ENCODE measurements at places on chromosomes 7 and 10.

- DNase-seq: no peak
Observed at GRCh38 chr7:131927770-131928423, 371.5 kb upstream of the PODXL start.

- no peak for DNase-seq
Observed at GRCh38 chr7:25409897-25410636, 181.8 kb upstream of the NPVF start.

- DNase-seq: no peak
Observed at GRCh38 chr7:51457079-51457478, 140.5 kb upstream of the COBL start.

- no peak for DNase-seq
Observed at GRCh38 chr10:58574058-58574457, 61.4 kb downstream of the BICC1 start.

GRCh38 chr10:9922126-9922870, 1095.4 kb upstream of the CELF2 start:
- no peak for DNase-seq

GRCh38 chr7:85883-86515, 106.4 kb upstream of the FAM20C start:
- no peak for DNase-seq

DNA sequence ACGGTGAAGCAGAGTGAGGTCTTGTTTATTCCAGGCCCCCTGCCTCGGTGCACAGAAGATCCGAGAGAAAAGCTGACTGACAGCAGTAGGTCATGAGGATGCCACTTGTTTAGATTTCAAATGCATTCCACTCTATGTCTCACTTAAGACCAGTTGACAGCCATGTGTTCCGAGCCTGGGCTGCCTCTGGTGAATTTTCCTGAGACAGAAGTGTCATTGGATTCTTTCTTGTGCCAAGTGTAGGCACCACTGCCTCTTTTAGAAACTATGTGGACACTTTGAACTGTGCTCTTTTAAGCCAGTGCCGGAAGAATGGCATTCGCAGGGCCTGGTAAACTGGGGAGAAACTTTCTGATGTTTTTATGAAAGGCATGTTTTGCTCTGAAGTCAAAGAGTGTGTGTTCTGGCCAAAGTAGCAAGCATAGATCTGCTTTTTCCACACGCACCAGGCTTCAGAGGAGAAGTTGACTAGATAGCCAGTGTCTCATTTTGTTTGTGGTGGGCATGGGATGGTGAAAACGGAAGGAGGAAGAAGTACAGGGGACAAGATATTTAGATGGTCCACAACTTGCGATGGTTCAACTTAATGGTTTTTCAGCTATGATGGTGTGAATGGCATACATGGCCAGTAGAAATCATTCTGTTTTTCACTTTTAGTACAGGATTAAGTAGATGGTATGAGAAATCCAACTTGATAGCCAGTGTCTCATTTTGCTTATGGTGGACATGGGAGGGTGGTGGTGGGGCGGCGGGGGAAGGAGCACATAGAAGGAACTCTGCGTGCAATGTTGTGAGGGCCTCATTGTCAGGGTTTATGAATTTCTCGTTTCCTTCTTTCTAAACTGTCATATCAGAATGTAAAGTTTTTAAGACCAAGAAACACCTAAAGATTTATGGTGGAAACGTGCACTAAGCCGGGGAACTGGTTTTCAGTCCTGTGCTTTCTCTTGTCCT, 41.5 kb downstream of the CYP17A1 start:
- no peak for DNase-seq

- no peak for DNase-seq
Observed at GRCh38 chr7:98354511-98355249, 46.2 kb downstream of the BAIAP2L1 start.

DNA sequence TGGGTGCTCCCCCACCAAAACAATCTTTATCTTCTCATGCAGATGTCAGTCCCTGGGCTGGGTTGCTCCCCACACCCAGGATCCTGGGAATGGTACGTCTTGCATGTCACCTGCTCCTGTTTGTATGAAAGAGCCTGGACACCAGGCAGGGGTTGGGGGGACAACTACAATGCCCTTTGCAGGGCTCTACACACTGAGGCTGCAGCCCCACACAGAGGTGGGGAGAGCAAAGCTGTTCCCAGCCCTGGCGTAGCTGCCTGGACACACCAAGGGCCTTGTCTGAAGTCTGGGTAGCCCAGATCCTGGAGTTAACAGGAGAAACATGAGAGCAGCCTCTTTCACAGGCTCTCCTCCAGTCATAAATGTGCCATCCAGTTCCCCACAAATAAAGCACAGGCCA, 61.2 kb upstream of the TMEM72 start:
- no peak for DNase-seq

DNA sequence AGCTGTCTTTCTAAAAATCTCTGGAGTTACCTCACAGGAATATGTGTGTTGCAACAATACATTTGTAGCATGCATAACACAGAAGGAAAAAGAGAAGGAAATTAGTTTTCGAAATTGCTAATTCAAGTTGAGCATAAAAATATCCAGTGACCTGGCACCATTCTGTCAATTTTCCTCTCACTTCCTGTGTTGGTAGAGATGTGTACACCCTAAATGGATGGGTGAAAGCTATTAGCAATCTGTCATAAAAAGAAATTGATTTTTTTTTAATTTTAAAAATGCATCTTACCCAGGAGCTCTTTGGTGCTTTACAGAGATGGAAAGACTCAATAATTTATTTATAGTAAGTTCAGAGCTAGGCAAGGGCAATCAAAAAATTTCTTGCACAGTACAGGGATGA, 333.3 kb upstream of the TMEM229A start:
- DNase-seq: no peak

DNA sequence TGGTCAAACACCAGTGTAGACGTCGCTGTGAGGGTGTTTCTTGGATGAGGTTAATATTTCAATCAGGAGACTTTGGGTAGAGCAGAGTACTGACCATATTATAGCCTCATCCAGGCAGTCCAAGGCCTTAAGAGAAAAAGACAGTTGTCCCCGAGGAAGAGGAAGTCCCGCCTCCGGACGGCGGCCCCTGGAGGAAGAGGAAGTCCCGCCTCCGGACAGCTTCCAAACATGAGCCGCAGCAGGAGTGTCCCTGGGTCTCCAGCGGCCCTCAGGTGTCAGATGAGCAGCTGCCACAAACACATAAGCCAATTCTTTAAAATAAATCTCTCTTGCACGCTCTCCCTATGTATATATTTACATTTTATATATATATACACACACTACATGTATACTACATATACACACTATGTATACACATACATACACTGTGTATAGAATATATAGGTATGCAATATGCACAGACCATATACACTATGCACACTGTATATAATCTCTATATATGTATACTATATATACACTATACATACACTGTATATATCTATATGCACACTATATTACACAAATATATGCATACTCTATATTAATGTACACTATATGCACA, 37.5 kb downstream of the PWWP2B start:
- no peak for DNase-seq

GRCh38 chr10:11245095-11245479, 227.4 kb downstream of the CELF2 start:
- no peak for DNase-seq

DNA sequence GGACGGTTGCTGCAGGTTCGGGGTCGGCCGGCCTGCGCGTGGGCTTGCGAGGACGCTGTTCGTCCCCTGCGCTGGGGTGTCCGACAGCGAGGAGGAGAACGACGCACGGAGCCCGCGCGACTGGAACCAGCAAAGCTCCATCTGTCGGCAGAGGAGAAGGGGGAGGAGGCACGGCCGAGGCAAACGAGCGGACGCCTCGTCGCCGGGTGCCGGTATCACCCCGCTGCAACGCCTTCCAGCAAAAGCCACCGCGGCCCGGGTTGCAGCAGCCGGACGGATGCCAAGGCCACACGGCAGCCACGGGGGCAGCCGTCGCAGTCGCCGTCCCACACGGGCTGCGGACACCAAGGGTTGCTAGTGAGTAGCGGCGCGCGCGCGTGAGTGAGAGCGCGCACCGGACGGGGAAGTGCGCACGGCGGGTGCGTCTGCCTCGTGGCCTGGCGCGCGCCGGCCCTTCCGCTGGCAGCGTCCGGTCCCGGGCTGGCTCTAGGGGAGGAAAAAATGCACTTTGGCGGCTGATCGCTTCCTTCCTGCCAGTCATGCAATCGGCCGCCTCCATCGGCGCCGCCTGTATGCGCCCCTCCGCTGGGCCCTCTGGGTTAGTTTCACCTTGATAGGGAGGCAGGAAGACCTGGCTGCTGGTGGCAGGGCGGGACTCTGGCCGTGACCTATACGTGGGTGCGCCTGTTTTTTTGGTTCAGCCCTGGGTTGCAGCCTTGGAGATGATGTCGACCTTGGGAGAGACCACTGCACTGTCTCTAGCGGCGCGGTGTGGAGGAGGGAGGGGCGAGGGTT, 434 bp downstream of the STAMBPL1 start:
- peak; percentile 49 for DNase-seq

DNA sequence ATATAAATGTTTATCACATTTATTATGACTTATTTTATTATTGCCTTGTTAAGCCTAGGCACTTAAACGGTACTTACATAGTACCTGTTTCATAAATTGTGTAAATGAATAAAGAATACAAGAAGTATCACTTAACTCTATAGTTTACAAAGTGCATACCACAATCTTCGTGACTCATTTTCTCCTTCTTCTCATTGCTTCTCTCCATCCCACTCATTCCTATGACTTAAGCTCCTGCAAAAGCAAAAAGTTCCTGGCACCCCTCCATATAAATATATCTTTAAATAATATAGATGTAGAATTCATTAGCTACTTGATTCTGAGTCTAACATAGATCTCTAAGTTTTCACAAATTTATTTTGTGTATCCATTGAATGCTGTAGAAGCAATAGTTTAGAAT, 1382.0 kb upstream of the CELF2 start:
- DNase-seq: no peak

GRCh38 chr10:28684986-28685580, 7.8 kb downstream of the BAMBI start:
- DNase-seq: no peak

DNA sequence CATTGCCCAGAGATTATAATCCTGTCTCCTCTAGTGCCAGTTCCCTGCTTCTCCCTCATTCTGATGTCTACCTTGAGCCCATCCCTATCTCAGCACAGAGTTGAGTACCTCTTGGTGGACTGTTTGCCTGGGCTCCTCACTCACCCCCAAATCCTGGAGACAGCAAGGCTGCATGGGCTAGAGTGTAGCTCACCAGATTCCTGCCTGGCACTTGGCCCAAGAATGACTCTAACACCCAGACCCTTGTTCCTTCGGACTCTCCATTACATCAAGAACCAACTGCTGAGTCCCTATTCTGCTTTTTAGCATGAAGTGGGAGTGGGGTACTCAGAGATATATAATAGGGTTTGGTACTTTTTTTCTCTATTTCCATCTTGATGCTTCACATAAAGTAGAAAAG, 22.1 kb downstream of the FAM13C start:
- no peak for DNase-seq
